ENCODE measurements at places on chromosomes 12 and 14.
A peak's percentile ranks its signal among the peaks of the same experiment; 100 is the strongest.

DNA sequence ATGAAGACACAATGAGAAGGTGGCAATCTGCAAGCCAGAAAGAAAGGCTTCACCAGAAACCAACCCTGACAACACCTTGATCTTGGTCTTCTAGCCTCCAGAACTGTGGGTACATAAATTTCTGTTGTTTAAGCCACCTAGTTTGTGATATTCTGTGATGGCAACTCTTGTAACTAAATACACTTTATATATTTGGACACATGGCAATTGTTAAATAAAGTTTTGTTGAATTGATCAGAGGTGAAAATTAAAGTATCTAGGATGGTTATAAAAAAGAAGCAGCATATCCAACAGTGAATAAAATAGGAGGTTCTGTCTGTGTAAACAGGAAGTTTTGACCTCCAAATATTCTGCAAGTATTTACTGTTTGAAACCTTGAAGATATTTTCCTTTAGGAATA is 516.3 kb downstream of the SOX5 start:
- no peak overlapping the region for H3K4me3 ChIP-seq
- no peak overlapping the region for H3K27ac ChIP-seq
- H3K36me3 ChIP-seq, result no peaks in the 10 kb centered on the region
- no peaks in the 10 kb centered on the region for H3K27me3 ChIP-seq
- peaks cover 3% of the 10 kb centered on the region for H3K4me1 ChIP-seq

DNA sequence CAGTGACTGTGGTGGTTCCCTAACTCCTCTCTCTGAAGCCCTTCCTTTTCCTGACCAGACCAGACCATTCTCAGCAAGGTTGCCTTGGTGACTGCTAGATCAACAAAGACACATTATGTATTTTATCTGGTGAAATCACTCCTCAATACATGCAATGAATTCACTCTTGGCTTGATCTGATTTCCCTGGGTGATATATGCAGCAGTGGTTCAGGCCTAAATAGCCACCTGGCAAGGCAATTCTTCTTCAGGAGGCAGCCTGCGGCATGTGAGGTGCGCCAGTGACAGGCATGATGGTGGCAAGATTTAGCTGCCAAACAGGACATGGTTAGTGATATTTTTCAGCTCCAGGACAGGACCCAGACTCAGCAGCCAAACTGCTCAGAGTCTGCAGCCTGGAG is 350.3 kb upstream of the CCDC196 start:
- no peaks in the 10 kb centered on the region for H3K36me3 ChIP-seq
- H3K4me3 ChIP-seq, result no peak overlapping the region
- peak; percentile 42 for DNase-seq
- H3K4me1 ChIP-seq, result no peaks in the 10 kb centered on the region
- no peak overlapping the region for H3K27ac ChIP-seq

DNA sequence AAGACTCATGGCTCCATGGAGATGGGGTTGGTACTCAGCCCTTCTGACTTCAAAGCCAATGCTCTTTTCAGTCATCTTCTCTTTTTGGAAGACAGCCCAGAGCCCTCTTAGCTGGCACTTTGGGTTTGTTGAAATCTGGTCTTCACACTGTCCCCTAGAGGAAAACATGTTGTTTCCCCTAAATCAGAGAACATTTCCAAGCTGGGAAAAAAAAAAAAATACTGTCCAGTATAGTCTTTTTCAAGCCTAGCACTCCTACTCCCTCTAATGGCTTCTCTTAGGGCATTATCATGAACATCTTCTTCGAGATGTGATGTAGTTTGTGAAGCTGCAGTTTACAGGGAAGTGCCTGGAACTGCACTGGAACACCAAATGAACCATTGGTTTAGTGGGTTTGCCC is 3.0 kb upstream of the ZC3H14 start:
- DNase-seq, result peak; percentile 52
- H3K27me3 ChIP-seq, result no peaks in the 10 kb centered on the region

DNA sequence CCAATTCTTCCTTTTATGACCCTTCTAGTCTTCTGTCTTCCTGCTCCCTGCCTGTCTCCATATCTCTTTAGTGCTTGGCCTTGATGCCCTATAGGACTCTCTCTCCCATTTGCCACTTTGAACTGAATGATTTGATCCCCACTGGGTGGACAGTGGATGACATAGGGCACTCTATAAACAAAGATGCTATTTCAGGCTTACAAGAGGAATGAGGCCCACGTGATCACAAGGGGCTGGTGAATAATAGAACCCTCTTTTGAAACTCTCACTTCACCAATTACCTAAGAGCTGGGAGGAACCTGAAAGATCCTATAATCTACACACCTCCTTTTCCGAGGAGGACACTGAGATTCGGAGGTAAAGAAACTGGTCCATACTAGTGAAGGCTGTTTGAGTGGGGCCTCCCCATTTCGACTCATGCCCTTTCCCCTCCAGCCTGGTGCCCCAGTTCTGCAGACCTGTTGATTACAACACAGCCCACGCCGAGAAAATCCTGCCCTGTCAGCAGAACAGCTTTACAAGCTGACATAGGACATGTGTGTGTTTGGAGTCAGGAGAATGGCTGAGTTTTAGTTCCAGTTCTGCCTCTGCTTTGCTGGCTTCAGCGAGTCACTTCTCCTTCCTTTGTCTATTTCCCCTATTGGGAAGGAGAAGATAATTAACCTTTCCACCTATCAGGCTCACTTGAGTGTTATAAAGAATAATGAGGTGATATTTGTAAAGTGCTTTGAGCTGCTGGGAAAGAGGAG is 400.3 kb downstream of the ZFP36L1 start:
- H3K4me3 ChIP-seq, result no peak overlapping the region
- no peak for DNase-seq
- no peak overlapping the region for H3K27ac ChIP-seq

GRCh38 chr12:118033323-118033722 is 16.8 kb downstream of the RFC5 start:
- H3K27me3 ChIP-seq, result no peaks in the 10 kb centered on the region
- no peaks in the 10 kb centered on the region for H3K4me1 ChIP-seq
- H3K36me3 ChIP-seq, result peaks cover 28% of the 10 kb centered on the region
- H3K4me3 ChIP-seq, result no peak overlapping the region
- H3K27ac ChIP-seq, result no peak overlapping the region

DNA sequence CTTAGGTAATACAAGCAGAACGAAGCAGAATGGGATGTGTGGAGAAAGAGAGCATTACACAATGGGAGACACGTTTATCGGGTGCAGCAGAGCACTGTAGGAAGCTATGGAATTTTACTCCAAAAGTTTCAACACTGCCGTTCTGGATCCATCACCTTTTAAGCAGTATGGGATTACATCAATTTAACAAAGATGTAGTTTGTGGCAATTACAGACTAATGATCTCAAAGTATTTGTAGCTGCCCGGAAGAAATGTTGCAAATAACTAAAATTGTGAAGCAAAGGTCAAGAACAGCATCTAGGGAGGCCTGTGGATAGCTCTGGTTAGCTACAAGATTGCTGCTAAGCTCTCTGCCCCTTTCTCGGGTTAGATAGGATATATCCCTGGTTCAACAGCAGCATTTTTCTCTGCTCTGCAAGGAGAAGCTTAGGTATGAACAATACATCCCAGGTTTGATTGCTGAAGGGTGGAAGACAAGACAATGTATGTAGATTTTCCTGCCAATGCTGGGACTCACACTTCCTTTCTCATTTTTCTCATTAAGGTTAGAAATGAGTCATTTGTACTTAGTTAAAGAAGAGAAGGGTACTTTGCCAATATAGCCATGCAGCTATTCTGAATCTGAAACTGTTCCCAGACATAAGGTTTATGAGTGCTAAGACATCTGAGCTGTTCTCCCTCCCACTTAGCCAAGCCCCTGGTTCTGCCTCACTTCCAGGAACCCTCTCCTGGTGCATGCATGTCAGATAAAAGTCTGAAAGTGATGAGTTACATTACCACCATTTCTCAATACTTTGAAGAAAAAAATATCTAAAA is 75.0 kb upstream of the HIF1A start:
- no peak overlapping the region for H3K27ac ChIP-seq
- no peaks in the 10 kb centered on the region for H3K36me3 ChIP-seq
- H3K27me3 ChIP-seq, result no peaks in the 10 kb centered on the region
- peaks cover 3% of the 10 kb centered on the region for H3K4me1 ChIP-seq
- DNase-seq, result no peak
- H3K4me3 ChIP-seq, result no peak overlapping the region

DNA sequence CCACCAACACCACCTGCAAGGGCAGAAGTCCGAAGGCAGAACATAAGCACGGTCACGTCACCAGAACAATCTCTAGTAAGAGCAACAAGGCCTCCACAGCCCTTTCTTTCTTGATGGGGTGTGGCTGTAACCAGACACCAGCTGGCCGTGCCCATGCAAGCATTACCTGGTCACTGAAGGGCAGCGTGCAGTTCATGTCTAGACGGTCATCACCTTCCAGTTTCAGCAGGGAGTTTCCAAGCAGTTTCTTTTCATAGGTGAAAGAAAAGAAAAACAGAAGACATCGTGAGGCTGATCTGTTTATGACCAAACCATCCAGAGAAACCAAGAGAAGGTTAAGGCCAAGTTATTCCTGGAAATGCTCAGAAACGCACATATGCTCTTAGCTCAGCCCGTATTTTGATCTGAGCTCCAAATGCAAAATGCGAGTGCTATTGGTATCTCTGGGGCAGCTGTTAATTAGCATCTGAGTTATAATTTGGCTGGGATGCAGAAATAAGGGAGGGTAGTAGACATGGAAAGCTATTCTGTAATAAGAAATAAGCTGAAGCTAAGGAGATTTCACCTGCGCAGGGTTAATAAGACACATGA is 42.5 kb downstream of the PRKAB1 start:
- H3K4me3 ChIP-seq, result no peak overlapping the region
- H3K27ac ChIP-seq, result no peak overlapping the region
- no peaks in the 10 kb centered on the region for H3K27me3 ChIP-seq
- H3K36me3 ChIP-seq, result peaks cover 6% of the 10 kb centered on the region
- no peak for DNase-seq

DNA sequence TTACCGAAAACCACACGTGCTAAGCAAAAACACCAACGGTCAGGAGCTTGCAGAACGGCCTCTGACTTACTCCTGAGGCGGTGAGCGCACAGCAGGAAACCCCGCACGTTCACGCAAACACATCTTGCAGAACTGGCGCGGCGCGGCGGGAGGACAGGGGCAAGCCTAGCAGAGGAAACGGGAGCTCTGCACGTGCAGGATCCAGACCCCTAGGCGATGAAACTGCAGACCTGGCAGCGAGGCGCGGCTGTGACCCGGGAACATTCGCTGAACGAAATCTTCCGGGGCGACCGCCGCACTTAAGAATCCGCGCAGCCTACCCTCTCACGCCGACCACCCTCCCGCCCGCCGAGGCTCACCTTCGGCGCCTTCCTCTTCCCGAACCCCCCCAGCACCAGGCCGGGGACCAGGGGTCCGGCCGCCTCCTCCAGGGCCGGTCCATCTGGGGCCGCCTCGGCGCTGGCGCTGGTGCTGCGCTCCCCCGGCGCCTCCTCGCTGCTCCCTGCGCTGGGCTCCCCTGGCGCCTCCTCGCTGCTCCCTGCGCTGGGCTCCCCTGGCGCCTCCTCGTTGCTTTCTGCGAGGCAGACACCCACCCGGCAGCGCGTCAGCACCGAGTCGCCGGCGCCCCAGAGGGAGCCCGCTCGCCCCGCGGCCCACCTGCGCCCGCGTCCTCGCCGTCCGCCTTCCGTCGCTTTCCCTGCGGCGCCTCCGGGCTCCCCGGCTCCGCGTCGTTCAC is 615 bp downstream of the DDX51 start:
- H3K4me1 ChIP-seq, result peaks cover 2% of the 10 kb centered on the region
- peaks cover 6% of the 10 kb centered on the region for H3K36me3 ChIP-seq
- H3K4me3 ChIP-seq, result peak overlapping the region; percentile 66

DNA sequence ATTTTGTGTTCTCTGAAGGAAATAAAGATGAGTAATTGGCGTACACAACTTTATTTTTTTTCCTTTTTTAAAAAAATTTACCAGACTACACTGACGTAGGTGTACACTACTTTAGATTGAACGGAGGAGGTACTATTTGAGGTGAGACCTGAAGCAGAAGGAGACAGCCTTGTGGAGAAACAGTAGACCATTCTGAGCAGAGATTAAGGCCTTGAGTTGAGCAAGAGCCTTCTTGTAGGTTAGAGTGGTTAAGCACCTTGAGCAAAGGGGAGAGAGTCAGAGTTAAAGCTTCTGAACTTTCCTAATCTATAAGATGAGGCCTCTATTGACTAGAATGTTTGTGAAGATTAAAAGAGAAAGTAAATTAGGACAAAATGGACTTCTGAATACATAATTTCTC is 2.5 kb downstream of the LEMD3 start:
- H3K36me3 ChIP-seq, result no peaks in the 10 kb centered on the region
- no peak overlapping the region for H3K27ac ChIP-seq
- peak; percentile 23 for DNase-seq
- no peaks in the 10 kb centered on the region for H3K4me1 ChIP-seq
- no peaks in the 10 kb centered on the region for H3K27me3 ChIP-seq

DNA sequence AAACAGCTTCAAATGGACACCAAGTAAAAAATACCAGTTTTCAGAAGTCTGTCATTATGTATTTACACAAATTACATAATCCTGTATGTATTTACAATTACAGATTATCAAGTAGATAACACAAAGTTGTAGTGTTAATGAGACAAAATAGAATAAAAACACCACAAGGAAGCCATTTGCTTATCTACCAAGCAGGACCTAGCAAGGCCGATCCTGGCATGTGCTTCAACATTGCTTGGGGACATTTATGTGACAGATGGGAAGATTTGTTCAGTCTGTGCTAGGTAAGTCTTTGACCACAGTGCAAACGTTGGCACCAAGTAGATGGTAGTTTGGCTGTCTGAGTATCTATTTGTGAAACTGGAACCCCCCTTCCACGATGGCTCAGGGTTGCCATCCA is 35.8 kb downstream of the BCAT1 start:
- no peak overlapping the region for H3K27ac ChIP-seq
- H3K4me3 ChIP-seq, result no peak overlapping the region
- DNase-seq, result no peak
- no peaks in the 10 kb centered on the region for H3K27me3 ChIP-seq
- peaks cover 1% of the 10 kb centered on the region for H3K4me1 ChIP-seq

GRCh38 chr14:39154594-39155189 is 15.4 kb downstream of the TRAPPC6B start:
- H3K27ac ChIP-seq, result no peak overlapping the region
- H3K27me3 ChIP-seq, result no peaks in the 10 kb centered on the region
- no peak for DNase-seq
- no peaks in the 10 kb centered on the region for H3K36me3 ChIP-seq
- H3K4me1 ChIP-seq, result no peaks in the 10 kb centered on the region

GRCh38 chr12:93766796-93767523 is 89.8 kb downstream of the CRADD start:
- H3K4me3 ChIP-seq, result no peak overlapping the region
- H3K36me3 ChIP-seq, result no peaks in the 10 kb centered on the region
- DNase-seq, result peak; percentile 55
- no peaks in the 10 kb centered on the region for H3K27me3 ChIP-seq

DNA sequence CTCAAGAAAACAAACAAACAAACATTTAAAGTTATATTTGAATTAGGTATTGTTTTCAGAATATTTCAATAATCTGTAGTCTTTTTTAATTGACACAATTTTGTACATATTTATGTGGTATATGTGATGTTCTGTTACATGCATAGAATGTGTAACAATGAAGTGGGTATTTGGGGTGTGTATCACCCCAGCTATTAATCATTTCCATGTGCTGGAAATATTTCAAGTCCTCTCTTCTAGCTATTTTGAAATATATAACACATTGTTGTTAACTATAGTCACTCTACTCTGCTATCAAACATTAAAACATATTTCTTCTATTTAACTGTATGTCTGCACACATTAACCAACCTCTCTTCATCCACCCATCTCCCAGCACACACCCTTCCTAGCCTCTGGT is 32.0 kb upstream of the SIX1 start:
- H3K27ac ChIP-seq, result no peak overlapping the region
- no peaks in the 10 kb centered on the region for H3K36me3 ChIP-seq
- H3K27me3 ChIP-seq, result no peaks in the 10 kb centered on the region
- no peak overlapping the region for H3K4me3 ChIP-seq

Measured in mesendoderm (in vitro differentiated cells).